ENCODE measurements at places on chromosomes 11 and 22. TPM values are rescaled to one million over a fixed set of nuclear protein-coding genes. Genes with fewer than 3 reads are reported as not detected.
A peak's percentile ranks its signal among the peaks of the same experiment; 100 is the strongest.

CTSW gene
- total RNA-seq = 0.99 TPM

DNA sequence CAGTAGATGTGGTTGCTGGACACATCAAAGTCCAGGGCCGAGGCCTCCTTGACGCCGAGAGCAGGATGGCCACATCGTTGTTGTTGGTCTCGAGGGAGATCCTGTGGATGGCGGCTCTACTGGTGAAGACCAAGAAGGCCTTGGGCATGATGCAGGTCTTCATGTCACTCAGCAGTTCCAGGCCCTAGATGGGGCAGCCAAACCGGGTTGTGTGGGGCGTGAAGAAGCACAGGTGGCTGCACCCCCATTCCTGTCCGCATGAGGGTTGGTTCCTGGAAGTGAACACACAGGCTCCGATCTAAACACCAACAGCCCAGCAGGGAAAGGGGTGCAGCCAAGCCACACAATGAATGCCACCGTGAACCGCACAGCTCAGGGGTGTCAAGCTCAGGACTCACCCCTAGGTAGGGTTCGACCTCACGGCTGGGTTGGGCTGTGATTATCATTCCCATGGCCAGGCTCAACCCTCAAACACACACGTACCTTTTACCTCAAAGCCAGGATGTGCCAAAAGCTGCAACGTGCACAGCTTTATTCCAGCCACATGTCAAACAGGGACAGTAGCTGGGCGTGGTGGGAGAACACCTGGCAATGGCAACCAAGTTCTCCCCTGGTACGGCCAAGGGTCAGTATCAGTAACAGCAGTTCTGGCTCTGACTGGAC, 132.3 kb downstream of the CRYBB2 start:
- peak; percentile 13 for DNase-seq

RFPL1 gene
- not detected for total RNA-seq

DNA sequence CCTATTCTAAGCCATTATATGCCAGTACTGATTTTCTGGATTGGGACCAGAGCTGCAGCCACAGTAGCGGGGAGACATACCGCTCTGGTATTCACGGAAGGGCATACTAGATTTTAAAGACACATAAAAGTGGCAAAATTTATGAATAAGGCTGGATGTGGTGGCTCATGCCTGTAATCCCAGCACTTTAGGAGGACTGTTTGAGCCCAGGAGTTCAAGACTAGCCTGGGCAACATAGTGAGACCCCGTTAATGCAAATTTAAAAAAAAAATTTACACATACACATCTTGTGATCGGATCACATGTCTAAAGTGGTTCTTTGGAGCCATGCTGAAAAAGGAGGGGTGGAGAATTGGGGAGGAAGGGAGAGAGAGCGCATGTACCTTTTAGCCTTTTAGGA, 9.0 kb downstream of the RPL27A start:
- no peak for DNase-seq

DNA sequence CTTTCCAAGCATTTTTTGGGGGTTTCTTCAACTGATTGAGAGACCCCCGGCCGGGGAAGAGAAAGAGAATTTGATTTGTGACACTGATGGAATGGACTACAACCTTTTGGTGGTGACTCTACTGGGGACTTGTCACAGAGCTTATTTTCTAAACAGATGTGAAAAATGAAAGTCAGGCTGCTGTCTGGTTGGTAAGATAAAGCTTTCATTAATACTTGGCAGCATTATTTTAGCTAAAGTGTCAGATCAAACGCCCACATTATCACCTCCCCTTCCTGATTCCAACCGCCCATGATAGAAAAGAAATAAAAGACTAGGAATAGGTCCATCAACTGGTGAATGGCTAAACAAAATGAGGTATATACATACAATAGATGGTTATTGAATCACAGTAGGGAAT, 45.6 kb upstream of the EHF start:
- no peak for DNase-seq

GRCh38 chr11:130212431-130212961, 52.9 kb downstream of the ST14 start:
- DNase-seq = no peak

C11orf91 gene
- 0.29 TPM for total RNA-seq

OR52W1 gene
- total RNA-seq = not detected

DNA sequence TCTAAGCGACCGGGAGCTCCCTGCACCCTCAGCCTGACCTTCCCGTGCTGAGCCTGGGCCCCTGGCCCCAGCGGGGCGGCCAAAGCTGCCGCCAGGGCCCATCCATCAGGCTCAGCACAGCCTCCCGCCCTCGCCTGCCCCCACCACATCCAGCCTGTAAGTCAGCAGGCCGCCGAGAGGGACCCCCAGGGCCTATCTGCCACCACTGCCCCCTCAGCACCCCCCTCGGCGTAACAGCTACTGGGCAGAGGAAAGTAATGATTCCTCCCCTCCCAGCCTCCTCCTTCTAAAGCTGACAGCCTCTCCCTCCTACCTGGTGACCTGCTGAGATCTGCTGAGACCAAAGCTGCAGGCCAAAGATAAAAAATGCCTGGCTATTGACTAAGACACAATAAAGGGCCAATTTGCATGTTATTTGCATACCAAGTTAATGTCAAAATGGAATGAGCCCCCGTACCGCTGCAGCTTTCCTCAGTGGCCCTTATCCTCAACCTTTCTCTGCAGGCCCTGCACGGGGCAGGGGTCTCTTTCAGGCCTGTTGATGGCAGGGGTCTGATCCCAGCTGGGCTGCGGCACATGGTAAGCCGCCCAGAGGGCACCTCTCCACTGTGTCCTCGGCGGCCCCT, 51.6 kb downstream of the RPUSD4 start:
- no peak for DNase-seq

- no peak for DNase-seq
Observed at GRCh38 chr11:69825037-69825834, 6.0 kb upstream of the FGF3 start.

DNA sequence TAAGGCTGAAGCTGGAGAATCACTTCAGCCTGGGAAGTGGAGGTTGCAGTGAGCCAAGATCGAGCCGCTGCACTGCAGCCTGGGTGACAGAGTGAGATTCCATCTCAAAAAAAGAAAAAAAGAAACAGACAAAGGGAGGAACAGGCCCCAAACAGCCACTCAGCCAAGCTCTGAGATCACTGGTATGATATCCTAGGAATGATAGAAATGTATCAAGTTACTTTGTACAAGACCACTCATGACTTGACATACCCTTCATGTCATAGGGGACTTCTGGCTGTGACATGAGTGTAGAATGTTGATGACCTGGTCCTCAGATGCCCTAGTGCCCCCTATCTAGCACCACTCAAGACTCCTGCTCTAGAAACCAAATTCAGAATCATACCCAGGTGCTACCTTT, 216.5 kb downstream of the NAV2 start:
- DNase-seq = no peak

- DNase-seq = no peak
Observed at GRCh38 chr11:78228467-78228866, 39.7 kb downstream of the USP35 start.

FIBIN gene
- 9.4 TPM for total RNA-seq

XNDC1N gene
- total RNA-seq = 3.8 TPM
